Activated naive CD8-positive, alpha-beta T cell treated with anti-CD3 and anti-CD28 coated beads for 36 hours (primary cell): ENCODE measurements at places on chromosomes 12 and 14.

DNA sequence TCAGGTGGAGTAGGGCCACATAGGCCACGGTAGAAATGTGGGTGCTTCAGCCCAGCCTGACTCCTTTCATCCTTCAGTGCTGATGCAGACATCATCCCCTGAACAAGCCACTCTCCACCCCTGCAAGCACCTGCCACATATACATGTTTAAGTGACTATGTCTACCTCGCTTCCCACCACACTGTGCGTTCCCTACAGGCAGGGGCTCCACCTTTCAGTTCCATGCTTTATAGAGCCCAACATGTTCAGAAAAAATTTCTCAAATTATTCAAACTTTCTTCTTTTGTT, 11.6 kb downstream of the SLC7A7 start:
- no peak for DNase-seq
- H3K36me3 ChIP-seq: no peaks in the 10 kb centered on the region
- H3K4me1 ChIP-seq: no peaks in the 10 kb centered on the region
- H3K27ac ChIP-seq: peak overlapping the region; percentile 10
- H3K27me3 ChIP-seq: peaks cover 13% of the 10 kb centered on the region
- H3K4me3 ChIP-seq: no peak overlapping the region

GRCh38 chr12:6790496-6791150, 1.3 kb downstream of the CD4 start:
- peaks cover 4% of the 10 kb centered on the region for H3K27me3 ChIP-seq
- no peak overlapping the region for H3K27ac ChIP-seq
- no peak overlapping the region for H3K4me3 ChIP-seq
- no peaks in the 10 kb centered on the region for H3K36me3 ChIP-seq

DNA sequence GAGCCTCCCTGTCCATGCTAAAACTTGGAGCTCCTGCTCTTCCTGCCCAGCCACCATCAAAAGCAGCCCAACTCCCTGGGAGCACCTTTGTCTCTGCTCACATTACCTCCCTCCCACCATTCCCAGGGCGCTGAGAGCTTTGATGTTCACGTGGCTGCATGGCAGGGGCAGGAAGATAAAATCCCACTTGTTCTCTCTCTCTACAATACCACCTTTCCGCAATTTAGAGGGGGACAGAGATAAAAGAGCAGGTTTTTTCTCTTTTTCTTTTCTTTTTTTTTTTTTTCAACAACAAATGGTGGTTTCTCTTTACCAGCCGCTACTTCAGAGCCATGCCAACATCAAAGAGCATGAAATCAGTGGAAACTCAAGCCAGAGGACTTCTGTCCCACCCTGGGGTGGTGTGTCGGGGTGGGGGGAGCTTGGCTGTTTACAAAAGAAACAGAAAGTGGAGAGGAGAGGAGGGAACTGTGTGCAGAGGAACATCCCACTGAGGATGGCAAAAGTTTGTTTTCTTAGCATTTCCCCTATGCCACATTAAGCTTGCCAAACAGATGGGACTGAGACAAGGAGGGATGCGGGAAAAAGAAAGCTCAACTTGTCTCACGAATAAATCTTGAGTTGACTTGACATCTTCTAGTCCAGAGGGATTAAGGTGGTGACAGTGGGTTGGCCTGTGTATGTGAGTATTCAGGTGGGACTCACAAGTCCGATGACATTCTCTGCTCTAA, 103.7 kb upstream of the NUDT4 start:
- no peaks in the 10 kb centered on the region for H3K36me3 ChIP-seq
- DNase-seq: no peak
- H3K27ac ChIP-seq: peak overlapping the region; percentile 57

DNA sequence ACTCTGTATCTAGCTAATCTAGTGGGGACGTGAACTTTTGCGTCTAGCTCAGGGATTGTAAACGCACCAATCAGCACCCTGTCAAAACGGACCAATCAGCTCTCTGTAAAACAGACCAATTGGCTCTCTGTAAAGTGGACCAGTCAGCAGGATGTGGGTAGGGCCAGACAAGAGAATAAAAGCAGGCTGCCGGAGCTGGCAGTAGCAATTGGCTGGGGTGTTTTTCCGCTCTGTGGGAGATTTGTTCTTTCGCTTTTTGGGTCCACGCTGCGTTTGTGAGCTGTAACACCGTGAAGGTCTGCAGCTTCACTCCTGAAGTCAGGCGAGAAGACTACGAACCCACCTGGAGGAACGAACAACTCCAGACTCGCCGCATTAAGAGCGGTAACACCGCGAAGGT, 76.5 kb downstream of the SPRING1 start:
- H3K27ac ChIP-seq: no peak overlapping the region
- no peaks in the 10 kb centered on the region for H3K36me3 ChIP-seq
- no peaks in the 10 kb centered on the region for H3K4me1 ChIP-seq
- no peak overlapping the region for H3K4me3 ChIP-seq

DNA sequence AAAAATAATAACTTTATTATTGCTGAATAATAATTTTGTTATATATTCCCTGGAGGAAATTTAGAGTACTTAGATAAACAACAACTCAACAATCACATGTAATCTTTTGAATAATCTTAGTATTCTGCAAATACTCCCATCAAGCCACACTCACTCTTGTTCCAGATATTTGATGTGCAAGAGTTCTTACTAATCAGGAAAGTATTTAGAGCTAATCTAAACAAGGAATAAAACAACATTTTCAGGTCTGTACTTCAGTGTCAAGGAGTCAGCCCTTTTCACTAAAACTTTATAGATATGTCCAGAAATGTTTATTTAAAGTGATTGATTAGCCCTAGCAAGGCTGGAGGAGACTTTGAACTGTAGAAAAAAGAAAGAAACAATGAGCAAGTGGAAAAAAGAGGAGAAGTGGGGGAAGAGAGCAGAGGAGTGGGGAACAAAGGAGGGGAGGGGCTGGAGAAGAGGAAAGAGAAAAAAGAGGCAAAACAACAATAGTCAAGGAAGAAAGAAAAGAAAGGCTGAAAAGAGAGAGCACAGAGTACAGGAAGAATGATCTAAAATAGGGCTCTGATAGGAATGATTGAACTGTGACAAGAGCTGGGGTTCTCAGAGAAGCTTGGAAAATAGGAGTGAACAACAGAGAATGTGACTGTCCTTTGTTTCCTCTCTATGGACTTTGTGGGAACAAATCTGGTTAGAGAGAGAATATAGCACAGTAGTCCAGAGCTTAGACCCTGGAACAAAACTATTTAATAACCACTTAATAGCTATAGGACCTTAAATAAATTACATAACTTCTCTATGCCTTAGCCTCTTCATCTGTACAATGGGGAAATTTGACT, 238.7 kb downstream of the AKAP6 start:
- H3K27me3 ChIP-seq: no peaks in the 10 kb centered on the region
- no peak for DNase-seq
- H3K27ac ChIP-seq: no peak overlapping the region
- peaks cover 14% of the 10 kb centered on the region for H3K4me1 ChIP-seq
- no peaks in the 10 kb centered on the region for H3K36me3 ChIP-seq
- H3K4me3 ChIP-seq: no peak overlapping the region

- H3K27me3 ChIP-seq: peaks cover 33% of the 10 kb centered on the region
- H3K27ac ChIP-seq: no peak overlapping the region
- peaks cover 14% of the 10 kb centered on the region for H3K4me1 ChIP-seq
- no peak for DNase-seq
- no peaks in the 10 kb centered on the region for H3K36me3 ChIP-seq
These were observed 82.6 kb upstream of the HMGA2 start for GRCh38 chr12:65741656-65742017.

DNA sequence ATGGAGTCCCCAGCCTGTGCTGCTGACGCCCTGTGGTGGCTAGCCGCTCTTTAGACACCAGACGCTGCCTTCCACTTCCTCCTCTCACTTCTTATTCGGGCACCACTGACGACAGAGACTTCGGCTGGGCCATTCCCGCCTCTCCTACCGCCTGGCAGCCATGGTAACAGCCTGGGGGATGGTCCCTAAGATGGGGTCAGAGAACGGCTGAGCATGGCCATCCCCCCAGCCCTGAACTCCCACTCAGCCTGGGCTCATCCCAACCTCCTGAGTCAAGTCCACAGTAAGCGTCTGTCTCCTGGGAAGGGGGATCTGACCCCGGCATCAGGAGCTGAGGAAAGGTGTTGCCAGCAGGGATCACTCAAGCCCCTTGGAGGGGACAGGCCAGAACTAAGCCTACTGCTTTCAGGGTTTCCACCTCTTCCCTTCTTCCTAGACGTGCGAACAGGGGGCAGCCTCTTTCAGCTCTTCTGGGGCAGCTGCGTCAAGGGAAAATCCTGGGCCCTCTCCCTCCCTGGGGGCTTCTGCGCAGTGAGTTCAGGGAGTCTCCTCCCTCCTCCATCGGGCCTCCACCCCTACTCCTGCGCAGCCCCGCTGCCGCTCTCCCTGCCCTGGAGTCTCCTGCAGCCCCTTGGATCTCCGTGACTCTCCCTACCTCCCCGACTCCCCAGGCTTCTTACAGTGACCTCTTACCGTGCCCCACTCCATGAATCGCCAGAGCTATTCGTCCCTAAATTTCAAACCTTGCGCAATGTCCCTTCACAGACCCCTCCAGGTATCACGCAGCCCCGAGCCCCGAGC, 643 bp upstream of the TAMALIN start:
- H3K36me3 ChIP-seq: peaks cover 7% of the 10 kb centered on the region
- H3K27me3 ChIP-seq: peaks cover 4% of the 10 kb centered on the region
- H3K27ac ChIP-seq: peak overlapping the region; percentile 38
- peaks cover 20% of the 10 kb centered on the region for H3K4me1 ChIP-seq
- peak overlapping the region; percentile 84 for H3K4me3 ChIP-seq

DNA sequence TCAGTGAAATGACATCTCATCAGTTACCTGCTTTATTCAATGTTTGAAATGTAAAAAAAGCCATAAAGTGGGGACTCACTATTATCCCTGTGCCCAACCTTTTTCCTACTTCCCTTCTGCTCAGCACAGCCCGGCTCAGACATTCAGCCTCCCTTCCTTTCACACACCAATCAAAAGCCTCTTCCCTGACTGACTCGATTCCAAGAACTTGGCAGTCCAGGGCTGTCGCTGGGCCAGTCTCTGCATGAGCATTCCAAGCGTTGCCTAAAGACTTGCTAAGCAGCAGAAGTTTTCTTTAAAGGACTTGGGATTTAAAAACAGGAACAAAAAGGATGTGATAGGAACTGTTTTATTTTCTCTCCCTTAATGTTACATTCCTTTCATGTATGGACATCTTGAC, 22.7 kb downstream of the ITPR2 start:
- peaks cover 35% of the 10 kb centered on the region for H3K4me1 ChIP-seq
- no peak overlapping the region for H3K4me3 ChIP-seq
- H3K27me3 ChIP-seq: no peaks in the 10 kb centered on the region
- DNase-seq: no peak

GRCh38 chr12:7374423-7375144, 69.4 kb downstream of the CD163L1 start:
- no peak overlapping the region for H3K27ac ChIP-seq
- H3K4me3 ChIP-seq: no peak overlapping the region
- H3K27me3 ChIP-seq: peaks cover 11% of the 10 kb centered on the region
- no peaks in the 10 kb centered on the region for H3K36me3 ChIP-seq
- no peaks in the 10 kb centered on the region for H3K4me1 ChIP-seq

DNA sequence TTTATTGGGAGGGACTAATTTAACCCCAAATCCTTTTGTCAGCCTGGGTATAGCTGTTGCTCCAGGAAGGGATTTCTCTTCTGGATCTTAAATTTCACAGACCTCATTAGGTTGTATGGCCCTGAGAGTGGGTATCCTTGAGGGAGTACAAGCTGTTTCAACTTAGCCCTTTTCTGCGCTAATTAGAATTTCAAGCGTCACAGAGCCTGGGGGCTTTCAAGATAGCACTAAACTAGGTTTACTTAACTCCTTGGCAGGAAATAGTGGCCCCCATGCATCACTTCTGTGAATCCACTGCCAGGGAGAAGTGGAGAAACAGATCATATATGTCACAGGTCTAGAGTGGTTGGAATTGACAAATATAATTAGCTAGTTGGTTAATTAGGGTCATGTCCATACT, 5.9 kb upstream of the PDE1B start:
- H3K36me3 ChIP-seq: no peaks in the 10 kb centered on the region
- H3K27ac ChIP-seq: no peak overlapping the region
- DNase-seq: no peak
- H3K27me3 ChIP-seq: no peaks in the 10 kb centered on the region
- peaks cover 14% of the 10 kb centered on the region for H3K4me1 ChIP-seq
- no peak overlapping the region for H3K4me3 ChIP-seq

DNA sequence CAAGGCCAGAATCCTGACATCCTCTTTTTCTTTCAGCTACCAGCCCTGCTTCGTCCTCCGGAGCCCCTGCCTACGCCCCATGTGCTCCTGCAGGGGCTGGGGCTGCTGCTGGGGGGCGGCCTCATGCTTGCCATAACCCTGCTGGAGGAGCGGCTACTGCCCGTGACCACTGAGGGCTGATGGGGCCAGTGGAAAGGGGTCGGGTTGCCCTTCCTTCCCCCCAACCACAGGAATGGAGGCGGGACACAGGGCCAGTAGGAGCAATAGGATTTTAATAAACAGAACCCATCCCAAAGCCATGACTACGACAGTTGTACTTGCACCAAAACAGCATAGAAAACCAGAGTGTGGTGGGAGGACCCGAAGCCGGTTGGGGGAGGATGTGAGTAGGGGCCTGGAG, 7.7 kb downstream of the SLC39A5 start:
- H3K4me3 ChIP-seq: no peak overlapping the region
- no peaks in the 10 kb centered on the region for H3K27me3 ChIP-seq
- no peak overlapping the region for H3K27ac ChIP-seq
- H3K36me3 ChIP-seq: peaks cover 1% of the 10 kb centered on the region
- no peak for DNase-seq
- H3K4me1 ChIP-seq: no peaks in the 10 kb centered on the region

DNA sequence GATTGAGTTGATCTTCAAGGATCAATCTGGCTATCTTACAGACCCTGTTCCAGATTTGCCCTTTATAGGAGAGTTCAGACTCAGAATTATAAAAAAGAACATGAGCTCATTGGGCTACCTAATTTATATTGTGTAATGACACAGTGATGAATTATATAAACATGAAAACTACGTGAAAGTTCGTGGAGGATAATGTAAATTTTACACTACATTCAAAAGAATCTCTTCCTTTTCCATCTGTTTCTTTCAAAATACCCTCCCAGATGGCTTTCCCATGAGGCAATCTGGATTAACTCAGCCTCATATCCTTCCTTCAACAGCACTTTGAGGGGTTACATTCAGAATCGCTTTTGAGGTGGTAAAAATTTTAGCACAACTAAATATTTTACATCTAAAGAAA, 129.3 kb downstream of the HMGA2 start:
- no peaks in the 10 kb centered on the region for H3K36me3 ChIP-seq
- H3K4me3 ChIP-seq: no peak overlapping the region
- H3K4me1 ChIP-seq: no peaks in the 10 kb centered on the region
- DNase-seq: no peak
- H3K27me3 ChIP-seq: peaks cover 15% of the 10 kb centered on the region

GRCh38 chr12:1927051-1927680, 8.7 kb upstream of the CACNA2D4 start:
- no peak for DNase-seq
- peaks cover 10% of the 10 kb centered on the region for H3K4me1 ChIP-seq
- no peaks in the 10 kb centered on the region for H3K36me3 ChIP-seq
- no peak overlapping the region for H3K27ac ChIP-seq

DNA sequence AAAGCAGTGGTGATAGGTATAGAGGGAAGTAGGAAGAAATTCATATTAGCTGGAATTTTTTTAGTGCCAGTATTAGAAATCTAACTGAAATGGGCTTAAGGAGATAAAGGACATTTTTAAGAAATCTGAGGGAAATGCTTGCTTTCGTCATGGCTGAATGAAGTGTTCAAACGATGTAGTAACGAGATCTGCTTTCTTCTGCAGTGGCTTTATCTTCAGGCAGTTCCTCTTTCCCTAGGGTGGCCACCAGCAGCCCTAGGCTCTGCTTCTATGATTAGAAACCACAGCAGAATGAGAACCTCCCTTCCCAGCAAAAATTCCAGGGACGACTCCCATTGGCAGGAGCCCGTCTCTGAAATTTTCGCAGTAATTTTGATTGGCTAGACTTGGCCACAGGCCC, 163.9 kb upstream of the FRMD6 start:
- H3K27me3 ChIP-seq: no peaks in the 10 kb centered on the region
- H3K4me1 ChIP-seq: no peaks in the 10 kb centered on the region
